ENCODE measurements at places on chromosomes 5 and 9. TPM values are rescaled to one million over a fixed set of nuclear protein-coding genes. Genes with fewer than 3 reads are reported as not detected.

DNA sequence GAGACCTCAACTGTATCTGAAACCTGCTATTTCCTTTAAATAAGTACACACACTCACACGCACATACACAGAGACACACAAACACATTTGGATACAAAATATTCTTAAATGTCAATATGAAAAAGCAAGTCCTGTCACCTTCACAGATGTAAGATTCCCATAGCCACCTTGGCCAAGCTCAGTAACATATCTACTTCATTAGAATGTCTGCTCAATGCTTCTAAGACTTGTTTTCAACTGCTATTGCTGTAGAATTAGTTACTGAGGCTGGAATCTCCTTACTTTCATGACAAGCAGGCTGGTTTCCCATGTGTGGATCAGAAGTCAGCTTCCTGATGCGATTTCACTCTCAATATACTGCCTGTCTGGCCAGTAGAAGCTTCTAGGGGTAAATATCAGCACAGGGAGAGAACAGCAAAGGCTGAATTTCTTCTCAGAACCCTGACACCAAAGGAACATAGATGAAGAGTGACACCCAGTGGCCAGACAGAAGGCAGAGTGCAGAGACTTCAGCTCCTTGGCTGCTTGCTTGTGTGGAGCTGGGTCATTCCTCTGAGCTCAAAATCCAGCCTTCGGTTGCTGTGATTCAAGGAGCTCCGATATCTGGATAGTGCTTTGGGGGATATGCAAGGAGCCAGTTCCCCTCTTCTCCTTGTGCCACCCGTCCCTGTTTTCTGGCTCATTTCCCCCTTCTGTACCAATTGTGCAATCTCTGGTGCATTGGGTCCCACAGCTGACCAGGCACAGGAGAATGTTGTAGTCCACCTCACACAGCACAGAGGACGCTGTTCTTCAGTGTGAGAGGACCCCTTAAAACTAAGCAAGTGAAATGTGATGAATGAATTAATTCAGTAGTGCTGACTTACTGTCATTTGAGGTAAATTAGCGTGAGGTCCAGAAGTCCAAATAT lies 26.6 kb upstream of the ABLIM3 start:
- peak; percentile 39 for DNase-seq

DNA sequence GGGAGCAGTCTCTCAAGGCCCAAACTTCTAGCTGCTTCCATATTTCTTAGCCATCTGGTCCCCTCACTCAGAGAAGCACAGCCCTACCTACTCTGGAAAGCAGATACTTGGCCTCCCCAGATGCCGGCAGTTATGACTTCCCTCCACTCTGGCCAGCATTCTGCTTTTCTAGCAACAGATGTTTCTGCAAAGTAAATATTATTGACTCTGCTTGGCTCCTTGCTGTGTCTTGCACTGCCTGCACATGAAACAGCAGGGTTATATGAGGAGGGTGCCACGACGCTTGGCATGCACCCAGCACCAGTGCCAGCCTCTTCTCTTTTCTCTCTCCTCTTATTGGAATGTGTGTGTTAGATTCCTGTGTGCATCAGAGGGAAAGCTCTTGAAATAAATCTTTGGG lies 99.7 kb downstream of the ARHGAP26 start:
- DNase-seq = no peak

CDC14B gene
- total RNA-seq = 38.5 TPM

DNA sequence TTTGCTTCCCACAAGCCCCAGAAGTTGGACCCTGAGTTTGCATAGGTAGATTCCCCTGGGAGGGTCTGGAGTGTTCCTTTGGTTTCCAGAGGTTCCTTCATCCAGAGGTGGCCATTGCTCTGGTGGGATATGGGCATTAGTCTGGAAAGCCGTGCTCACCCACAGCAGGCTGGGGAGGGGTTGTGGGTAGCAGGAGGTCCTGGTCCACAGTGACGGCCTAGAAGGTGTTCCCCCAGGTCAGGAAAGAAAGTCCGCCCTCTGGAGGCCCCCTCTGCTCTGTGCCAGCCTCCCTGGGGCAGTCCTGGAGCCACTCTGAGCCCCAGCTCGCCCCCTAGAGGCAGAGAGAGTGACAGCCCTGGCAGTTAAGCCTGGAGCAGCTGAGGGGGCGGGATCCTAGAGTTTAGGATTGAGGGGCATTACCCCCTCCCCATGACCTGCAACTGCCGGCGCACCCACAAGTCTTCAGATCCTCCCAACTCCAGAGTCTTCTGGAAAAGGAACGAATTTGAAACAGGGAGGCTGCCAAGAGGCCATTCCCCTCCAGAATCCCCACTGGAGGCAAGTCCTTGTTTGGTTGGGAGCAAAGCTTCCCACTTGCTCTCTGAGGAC lies 36.8 kb downstream of the NDST1 start:
- peak; percentile 99 for DNase-seq

DNA sequence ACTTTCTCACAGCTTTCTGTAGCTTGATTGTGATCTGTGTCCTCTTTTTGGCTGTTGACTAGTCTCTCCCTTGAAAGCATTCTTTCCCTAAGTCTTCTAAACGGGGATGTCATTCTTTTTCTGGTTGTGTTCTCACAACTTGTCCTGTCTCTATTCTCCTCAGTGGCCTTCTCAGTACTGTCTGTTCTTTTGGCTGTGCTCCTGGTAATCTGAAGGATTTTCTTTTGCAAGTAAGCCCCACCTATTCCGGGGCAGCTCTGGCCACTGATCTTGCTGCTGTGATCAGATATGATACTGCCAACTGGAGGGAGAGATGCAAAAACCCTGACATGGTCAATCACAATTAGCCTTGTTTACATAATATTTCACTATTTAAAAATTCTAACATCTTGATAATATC lies 172.2 kb downstream of the CDC42SE2 start:
- DNase-seq = no peak

GRCh38 chr5:154276973-154277331 lies 86.4 kb downstream of the GALNT10 start:
- DNase-seq = no peak

LMNB1 gene
- total RNA-seq = 174 TPM

DNA sequence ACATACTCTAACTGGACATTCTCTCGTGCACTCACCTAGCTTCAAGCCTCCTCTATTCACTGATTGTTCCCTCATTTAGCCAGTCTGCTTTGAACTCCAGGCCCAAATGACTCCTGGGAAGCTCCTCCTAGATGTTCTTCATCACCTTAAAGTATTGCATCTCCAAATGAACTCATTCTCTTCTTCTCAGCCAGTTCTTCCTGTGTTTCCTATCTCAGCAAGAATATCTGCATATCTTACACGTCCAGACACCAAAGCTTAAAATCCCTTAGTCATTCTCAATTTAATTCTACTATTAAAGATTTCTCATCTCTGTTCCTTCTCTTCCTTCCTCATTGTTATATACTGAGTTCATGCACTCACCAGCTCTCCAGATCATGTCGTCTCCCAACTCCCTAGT lies 118.6 kb upstream of the DAB2 start:
- DNase-seq = no peak

F2RL1 gene
- 40.7 TPM for total RNA-seq

GRCh38 chr5:154115291-154115690 lies 75.2 kb upstream of the GALNT10 start:
- DNase-seq = no peak

DNA sequence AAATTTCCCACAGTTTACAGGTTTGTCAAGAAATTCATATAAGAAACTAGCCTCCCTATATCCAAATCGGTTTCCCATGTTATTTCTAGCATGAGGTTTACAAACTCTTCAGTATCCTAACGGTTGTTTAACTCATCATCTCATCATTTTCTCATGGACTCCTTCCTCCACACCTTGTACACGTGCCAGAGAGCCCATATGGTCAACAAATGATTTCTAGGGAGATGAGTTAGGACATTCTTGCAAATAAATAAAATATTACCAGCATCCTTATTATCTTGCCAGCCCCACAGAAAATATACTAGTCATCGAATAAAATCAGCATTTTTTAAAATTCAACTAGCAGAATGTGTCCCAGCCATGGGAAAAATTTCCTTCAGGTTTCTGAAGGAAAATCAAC lies 285.2 kb downstream of the EBF1 start:
- no peak for DNase-seq

- DNase-seq = no peak
Measured at GRCh38 chr5:57420801-57421200, 61.8 kb downstream of the ACTBL2 start.

GRCh38 chr5:9125852-9126251 lies 420.0 kb downstream of the SEMA5A start:
- no peak for DNase-seq

DNA sequence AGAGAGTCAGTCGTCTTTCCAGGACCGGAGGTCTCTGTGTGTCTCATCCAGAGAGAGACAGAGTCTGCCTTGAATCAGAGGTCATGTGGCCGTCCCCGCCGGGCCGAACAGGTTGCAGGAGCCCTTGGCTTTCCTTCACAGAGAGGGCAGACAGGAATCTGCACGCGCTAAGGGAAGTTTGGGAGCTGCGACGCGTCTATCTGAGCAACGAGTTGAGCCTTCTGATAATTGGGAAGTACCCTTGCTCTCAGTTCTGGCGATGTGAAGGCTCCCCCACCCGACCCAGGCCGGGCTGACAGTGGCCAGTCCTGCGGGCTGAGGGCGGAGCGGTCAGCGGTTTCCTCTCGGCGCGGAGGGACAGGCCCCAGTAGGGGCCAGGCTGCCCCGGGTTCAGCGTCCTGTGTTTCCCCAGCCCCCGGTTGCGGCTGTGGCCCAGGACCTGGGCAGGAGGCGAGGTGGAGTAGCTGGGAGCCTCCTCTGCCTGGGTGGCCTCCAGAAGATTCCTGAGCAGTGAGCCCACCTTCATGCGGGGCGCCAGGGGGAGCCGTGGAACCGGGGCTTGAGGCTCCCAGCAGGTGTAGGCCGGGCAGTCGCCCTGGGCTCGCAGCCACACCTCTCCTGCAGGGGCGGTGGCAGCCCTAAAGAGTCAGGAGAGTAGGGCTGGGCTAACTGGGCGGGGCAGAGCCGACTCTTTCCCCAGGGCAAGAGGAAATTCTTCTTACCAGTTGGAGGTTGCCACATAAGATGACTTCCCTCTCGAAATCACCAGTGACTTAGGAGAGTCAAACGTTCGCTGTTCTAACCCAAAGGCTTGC lies 13.9 kb downstream of the NR2F1 start:
- DNase-seq = peak; percentile 93

- no peak for DNase-seq
Measured at GRCh38 chr9:124894035-124894740, 32.3 kb downstream of the ARPC5L start.

DNA sequence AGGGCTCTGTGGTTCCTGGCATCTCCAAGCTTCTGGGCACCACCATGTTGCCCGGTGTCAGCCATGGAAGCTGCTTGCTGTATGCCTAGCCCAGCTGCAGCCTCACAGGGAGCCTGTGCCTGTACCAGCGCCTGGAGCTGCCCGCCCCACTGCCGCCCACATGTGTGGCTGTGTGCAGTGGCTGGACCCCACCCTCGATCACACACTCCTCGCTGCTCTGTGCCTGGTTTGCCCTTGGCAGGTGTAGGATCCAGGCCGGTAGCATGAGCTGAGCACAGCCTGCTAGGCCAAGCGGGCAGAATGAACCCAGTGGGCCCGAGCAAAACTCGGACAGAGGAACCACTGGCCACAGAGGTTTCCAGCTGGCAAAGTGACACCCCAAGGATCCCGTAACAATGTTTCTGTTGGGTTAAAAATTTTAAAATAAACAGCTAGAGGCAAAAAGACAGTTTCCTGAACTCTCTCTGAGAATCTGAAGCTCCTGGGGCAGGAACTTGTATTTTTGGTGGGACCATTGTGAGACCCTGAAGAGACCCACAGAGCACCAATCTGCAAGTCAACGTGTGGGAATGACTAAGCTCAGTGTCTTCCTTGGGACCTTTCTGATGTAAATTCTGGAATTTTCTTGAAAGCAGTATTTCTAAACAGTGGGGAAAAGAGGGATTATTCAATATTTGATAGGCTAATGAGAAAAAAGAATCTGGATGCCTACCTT lies 73.1 kb upstream of the CCDC112 start:
- peak; percentile 67 for DNase-seq

DNA sequence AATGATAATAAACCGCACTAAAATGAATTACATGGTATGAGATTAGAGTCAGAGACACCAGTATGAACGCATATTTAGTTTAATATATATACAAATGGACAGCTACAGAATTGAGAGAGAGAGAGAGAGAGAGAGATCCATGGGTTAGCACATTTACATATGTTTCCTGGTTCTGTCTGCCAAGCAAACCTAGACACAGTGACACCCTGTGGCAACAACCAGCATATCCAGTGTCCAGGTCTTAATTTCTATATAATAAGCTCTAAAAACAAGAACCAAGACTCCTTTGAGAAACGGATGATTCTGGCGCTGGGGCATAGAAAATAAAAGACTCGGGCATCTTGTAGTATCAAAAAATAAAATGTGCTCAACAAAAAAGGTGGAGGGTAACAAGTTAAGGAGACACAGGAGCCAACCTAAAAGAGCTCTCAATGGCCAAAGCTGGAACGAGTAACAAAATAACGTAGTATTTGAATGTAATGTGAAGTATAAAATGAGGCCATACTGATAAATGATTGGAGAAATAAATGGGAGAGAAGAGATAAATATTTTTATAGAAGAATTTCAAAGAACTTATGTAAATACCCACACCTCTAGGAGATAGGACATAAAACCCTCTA lies 84.5 kb downstream of the RFX3 start:
- no peak for DNase-seq

GRCh38 chr5:81165493-81166119 lies 67.5 kb upstream of the CKMT2 start:
- peak; percentile 76 for DNase-seq

DNA sequence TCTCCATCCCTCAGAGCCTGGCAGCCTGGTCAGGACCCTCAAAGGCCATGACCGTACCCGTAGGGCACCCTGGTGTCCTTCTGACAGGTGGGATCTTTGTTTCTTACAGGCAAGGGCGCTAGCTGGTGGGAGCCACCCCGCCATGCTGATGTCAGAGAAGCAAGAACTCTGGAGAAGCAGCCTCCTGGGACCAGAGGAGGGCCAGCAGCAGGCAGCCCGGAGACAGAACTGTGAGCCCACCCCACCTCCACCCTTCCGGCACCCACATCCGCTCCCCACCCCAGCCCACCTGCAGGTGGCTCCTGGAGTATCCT lies 42.2 kb upstream of the IL17B start:
- DNase-seq = peak; percentile 33

GRCh38 chr5:52693280-52693679 lies 94.4 kb upstream of the ITGA1 start:
- DNase-seq = peak; percentile 8

DNA sequence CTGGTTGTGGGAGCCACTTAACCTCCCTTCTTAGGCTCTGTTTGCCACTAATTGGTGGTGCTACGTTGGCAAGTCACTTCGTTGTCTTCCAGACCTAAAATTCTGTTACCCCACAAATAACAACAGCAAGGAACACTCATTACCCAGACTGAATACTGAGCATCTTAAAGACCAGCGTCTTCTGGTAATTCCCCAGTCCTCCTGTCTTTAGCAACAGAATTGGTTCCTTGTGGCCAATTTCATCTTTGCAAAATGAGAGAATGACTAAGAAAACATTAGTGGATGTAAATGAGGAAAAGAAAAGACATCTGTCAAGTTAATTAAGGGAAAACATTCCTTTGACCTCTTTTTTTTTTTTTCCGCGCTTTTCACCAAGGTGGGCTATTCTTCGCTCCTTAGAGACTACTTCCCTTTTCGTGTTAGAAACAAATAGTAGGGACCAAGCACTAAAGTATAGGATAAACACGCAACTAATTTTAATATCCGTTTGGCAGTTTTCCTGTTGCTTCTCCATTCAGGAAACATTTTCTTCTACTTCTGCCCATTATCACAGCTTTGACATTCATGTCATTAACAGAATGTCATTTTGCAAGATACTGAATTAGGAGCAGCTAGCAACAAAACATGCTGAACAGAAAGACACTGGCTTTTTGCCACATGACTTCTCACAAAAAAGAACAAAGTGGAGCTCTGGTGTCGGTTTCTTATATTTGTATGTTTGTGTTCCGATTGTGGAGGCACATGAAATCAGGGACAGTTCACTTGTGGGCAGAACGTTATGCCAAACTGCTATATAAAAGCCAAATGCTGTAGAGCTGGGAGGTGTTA lies 154.2 kb downstream of the CD180 start:
- DNase-seq = no peak

Data from H7 (cell line).